Muscle of back (tissue), 13 donors: ENCODE measurements at places on chromosomes 7 and 10. TPM values are rescaled to one million over a fixed set of nuclear protein-coding genes. Genes with fewer than 3 reads are reported as not detected.

- DNase-seq = no peak
Observed at GRCh38 chr7:16810573-16810972, 5.8 kb upstream of the AGR2 start.

DNA sequence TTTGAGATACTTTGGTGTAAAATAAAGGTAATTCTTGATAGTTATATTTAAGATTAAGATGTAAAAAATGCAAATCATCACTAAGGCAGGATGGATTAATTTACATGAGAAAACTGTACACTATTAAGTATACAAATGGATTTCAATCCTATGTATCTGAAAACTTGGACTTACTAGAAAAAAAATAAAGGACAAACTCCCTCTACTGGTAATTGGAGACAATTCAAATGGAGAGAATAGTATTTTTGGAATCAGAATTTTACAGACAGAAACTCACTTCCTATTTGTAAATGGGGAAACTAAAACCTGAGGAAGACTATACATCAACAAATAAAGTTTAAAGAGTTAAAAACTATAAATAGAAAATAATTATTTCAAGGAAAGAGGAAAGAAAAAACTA, 62.6 kb downstream of the CUL2 start:
- DNase-seq = peak; percentile 45

DNA sequence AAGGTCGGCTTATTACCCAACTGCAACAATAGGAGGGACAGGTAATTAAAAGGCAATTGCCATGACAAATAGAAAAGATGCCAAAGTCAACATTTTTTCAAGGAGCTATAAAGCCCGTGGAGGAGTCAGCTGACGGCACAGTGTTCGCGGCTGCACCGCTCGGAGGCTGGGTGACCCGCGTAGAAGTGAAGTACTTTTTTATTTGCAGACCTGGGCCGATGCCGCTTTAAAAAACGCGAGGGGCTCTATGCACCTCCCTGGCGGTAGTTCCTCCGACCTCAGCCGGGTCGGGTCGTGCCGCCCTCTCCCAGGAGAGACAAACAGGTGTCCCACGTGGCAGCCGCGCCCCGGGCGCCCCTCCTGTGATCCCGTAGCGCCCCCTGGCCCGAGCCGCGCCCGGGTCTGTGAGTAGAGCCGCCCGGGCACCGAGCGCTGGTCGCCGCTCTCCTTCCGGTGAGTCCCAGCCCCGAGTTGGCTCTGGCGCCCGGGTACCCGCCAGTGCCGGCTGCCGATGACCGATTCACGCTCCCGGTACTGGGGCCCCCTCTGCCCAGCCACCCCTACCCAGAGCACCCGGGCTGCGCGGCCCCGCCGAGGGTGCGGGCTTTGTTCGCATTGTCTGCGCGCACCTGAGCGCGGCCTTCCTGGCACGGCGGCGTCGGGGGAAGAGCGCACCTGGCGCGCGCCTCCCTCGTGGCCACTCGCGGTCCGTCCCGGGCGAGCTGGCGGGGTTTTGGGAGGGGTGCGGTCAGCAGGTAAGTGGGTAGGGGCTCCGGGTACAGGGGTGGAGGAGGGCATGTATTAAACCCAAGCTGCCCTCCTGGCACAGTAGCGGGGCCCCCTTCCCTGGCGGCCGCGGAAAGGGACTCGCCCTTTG, at the start of gene VWA2:
Gene VWA2, plus strand, starts transcription at position 138 of the 877 bp plus-strand sequence. CDS start 9,460 bp downstream, outside the sequence.
- no peak for DNase-seq

- no peak for DNase-seq
Observed at GRCh38 chr10:107971411-107971810, 806.9 kb upstream of the SORCS1 start.

DNA sequence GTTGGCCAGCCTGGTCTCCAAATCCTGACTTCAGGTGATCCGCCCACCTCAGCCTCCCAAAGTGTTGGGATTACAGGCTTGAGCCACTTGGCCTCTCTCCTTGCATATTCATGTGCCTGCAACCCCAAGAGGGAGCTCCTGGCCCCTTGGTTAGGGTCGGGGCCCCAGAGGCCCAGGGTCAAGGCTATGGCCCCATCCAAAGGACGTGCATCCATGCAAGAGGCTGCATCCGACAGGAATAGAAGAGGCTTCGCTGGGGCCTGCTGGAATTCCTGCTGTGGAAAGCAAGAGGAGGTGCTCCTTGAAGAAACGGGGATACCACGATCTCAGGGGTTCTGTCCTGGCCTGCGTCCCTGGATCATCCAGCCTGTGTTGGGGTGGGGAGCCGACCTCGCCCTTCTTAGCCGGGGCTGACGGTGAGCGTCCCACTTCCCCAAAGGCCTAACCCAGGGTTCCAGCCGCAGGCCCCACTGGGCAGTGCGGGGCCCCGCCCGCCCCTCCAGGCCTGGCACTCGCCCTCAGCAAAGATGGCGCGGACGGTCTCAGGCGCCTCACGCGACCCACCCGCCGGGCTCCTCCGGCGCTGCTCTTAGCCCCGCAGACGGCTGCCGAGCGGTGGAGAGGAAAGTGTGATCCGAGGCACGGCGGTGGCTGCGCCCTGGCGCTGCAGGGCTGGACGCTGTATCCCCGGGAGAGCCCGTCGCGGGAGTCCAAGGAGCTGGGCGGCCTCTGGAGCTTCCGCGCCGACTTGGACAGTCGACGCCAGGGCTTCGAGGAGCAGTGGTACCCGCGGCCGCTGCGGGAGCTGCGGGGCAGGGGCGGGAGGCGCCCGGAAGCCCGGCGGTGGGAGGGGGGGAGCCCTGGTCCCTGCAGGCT, 54.7 kb downstream of the ZNF727 start:
- DNase-seq = no peak

DNA sequence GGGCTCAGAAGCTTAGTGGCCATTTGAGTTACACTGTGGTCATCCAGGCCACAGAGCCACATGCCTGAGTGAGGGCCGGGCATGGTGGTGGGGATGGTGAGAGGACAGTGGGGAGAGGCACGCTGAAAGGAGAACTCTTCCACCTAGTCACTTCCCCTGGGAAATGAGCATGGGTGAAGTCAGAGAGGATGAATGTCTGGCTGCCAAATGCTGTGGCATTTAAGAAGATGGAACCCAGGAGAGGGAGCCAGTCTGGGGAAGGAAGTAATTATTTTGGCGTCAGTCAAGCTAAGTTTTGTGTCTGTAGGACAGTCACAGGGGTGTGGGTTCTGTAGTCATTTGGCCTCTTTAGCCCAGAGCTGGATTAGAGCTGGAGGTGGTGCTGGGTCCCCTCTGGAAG, 86.0 kb upstream of the PODXL start:
- no peak for DNase-seq

GRCh38 chr10:2925631-2926030, 141.7 kb upstream of the PFKP start:
- no peak for DNase-seq

- no peak for DNase-seq
Observed at GRCh38 chr7:155882596-155882995, 70.3 kb upstream of the SHH start.

- no peak for DNase-seq
Observed at GRCh38 chr7:133502498-133502897, 249.6 kb downstream of the EXOC4 start.

DNA sequence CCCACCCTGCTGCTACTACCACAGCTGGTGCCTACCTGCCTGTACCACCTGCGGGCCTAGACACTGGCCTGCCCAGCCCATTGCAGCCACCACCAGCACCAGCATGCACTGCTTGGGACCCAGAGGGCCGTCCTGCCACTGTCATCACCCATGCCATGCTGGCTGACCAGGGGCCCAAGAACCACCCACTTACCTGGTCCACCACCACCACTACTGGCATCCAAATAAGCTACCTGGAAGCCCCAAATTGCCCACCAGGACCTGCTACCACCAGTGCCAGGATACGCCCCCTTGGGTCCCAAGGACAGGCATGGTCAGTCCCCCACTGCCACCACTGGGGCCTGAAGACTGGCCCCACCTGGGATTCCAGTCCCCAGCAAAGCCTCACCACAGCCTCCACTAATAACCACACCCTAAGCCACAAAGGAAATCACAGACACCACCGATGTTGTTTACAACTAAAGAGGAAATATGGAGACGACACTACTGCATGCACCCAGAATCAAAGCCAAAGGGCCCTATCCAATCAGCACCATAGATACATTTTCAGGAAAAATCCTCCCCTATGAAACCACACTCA, 70.5 kb upstream of the DIP2C start:
- DNase-seq = no peak

GRCh38 chr7:107879400-107880035, 11.5 kb upstream of the DLD start:
- DNase-seq = peak; percentile 54

DNA sequence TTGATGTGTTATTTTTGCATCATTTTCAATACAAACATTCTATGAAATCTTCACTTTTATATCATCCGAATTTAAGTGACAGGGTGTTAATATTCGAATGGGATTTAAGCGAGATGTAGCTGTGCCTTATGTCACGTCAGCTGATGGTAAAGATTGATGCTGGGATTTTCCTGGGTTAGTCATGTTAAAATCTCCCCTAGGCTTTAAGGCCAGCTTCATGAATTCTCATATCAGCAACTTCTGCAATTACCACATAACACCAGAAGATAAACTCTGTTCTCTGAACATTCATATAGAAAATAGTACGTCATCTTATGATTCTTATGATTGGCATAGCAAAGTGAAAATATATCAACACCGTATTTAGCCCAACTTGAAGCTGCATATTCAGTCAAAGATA, 669.2 kb downstream of the PCDH15 start:
- DNase-seq = no peak

GRCh38 chr7:43351683-43352082, 231.2 kb upstream of the STK17A start:
- no peak for DNase-seq

- DNase-seq = no peak
Observed at GRCh38 chr10:66627156-66627555, 298.7 kb upstream of the LRRTM3 start.

DNA sequence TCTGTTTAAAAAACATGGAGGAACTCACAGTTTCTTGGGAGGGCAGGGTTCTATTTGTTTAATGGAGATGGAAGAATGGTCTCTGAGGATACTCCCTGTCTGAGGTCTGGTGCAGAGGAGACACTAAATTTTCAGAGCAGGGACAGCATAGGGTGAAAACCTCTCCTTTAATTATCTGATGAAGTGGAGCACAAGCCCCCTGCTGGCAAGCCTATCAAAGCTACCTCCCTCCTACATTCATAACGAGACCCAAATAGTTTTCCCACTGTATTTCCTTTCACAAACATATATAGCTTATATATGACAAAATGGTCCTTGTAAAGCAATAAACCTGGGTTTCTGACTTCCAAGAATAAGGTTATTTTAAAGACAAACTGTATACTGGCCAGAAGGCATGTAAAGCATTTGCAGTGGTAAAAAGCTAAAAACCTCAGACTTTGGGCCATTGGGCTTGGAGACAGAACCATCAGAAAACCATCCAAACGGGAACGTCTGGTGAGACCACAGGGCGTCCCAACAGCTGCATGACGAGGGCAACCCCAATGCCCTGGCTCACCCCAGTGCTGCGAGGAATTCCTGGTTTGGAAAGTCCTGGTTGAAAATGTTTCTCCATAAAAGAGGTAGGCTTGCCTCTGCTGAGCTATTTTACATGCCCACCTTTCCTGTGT, 201.3 kb downstream of the FANK1 start:
- DNase-seq = no peak

DNA sequence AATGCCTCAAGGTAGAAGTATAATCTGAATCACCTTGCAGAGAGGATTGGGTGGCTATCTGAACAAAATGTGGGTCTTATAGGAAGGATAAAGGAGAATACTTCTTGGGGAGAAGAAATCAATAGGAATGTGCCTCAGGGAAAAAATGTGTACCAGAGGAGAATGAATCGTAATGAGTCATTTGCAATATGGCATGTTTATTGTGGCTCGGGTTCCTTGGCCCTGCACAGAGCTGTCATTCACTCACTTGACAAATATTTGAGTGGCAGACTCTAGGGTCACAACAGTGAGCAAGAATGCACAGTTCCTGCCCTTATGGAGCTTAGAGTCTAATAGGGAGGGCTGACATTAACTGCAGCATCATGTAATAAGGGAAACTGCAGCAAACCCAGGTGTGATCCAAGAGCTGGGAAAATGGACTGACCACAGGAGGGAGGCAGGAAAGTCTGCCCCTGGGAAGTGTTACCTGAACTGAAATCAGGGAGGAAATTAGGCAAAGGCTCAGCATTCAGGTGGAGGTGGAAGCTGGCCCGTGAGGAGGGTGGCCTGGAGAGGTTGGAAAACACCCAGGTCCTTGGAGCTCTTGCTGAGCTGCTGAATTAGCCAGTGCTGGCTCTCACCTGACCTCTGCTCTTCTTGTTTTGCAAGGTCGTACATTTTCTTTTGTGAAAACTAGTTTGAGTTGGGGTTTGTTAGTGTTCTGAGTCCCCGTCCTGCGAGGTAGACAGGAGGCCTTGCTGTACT, 203.9 kb downstream of the FRMD4A start:
- DNase-seq = peak; percentile 25

DNA sequence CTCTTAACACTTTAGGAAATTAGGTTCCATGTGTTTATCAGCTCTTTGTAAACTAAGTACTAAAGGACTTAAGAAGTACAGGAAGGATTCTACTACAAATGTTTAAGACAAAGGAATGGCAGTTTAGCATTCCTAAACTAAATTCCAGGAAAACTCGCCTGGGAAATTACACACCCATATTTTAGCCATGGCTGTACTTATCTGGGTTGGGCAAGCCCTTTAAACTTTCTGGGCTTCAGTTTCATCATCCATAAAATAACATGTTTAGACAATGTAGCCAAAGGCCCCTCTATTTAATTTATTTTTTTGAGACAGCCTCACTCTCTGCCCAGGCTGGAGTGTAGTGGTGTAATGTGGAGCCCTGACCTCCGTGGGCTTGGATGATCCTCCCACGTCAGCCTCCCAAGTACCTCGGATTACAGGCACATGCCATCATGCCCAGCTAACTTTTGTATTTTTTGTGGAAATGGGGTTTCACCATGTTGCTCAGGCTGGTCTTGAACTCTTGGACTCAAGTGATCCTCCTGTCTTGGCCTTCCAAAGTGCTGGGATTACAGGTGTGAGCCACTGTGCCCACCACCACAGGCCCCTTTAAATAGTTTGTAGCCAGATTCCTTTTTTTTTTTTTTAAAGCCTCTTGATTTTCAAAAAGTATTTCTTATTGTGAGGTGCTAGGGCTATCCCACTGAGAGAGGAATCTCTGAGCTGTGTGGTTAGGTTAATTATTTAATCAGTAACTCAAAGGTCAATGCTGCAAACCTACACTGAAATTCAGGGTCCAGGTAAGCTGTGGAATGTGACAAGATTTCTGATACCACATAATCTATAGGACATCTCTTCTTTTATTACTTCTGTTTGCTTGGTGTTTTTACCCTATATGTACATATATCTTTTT, 32.1 kb downstream of the TMEM60 start:
- DNase-seq = no peak

DNA sequence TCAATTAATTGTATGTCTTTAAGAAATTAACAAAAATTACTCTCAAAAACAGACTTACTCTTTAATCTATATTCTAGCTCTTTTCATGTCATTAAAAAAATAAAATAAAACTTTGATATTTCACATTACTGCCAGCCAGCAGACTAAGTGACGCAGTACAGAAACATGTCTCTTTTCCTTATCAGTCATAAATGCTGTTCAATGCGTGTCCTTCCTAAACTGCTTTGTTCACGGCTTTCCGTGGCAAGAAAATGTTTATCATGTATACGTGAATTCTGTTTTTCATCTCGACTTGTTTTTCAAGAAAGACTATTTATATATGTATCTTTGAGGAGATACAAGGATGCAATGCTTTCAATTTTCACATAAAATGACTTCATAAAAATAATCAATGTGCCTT, 182.4 kb downstream of the DOCK4 start:
- DNase-seq = no peak

GRCh38 chr7:24138343-24138742, 145.6 kb upstream of the NPY start:
- DNase-seq = peak; percentile 22

The SYT15 gene
- polyA plus RNA-seq = 4.1 TPM

The ADAP1 gene
- polyA plus RNA-seq = 1.4 TPM

The GIMAP2 gene
- polyA plus RNA-seq = 7.1 TPM

The OR6B1 gene
- 0.05 TPM for polyA plus RNA-seq
